ENCODE measurements at places on chromosomes 1 and 21. TPM values are rescaled to one million over a fixed set of nuclear protein-coding genes. Genes with fewer than 3 reads are reported as not detected.

FMO1 gene
- polyA plus RNA-seq: 7.0 TPM

GRCh38 chr1:156074661-156075060 lies 7.6 kb downstream of the MEX3A start:
- DNase-seq: no peak

CFAP107 gene
- 0.09 TPM for polyA plus RNA-seq

- DNase-seq: no peak
Observed at GRCh38 chr1:53476579-53476978, 17.4 kb downstream of the DMRTB1 start.

- DNase-seq: no peak
Observed at GRCh38 chr1:53617851-53618499, 121.0 kb downstream of the GLIS1 start.

GRCh38 chr1:15325375-15326085 lies 78.5 kb downstream of the FHAD1 start:
- DNase-seq: no peak

MYOG gene
- 562 TPM for polyA plus RNA-seq

DNA sequence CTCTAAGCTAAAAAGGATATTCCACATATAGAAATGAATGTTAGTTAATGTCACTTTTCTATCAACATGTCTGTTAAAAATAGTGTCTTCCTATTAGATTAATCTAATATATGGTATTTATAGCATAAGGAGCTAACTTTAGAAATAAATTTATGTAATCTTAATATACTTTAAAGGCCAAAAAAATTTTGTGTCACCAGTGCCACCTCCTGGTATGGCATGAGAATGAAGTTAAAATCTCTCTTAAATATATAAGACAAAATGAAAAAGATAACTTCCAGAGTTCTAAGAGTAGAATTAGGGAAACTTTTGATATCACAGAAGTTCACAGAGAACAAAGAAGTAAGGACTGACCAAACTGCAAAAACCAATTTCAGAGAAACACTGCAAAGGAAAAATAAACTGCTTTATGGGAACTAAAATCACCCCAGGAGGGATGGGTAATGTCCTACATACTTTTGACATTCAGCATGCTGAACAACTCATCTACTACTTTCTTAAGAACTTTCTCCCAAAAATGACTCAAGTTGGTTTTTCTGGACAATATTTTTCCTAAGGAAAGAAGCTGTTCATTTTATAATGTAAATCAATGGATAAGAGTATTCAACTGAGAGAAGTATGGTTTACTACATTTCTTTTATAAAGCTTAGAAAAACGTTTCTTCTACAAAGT lies 82.8 kb downstream of the TRIM33 start:
- no peak for DNase-seq

DNA sequence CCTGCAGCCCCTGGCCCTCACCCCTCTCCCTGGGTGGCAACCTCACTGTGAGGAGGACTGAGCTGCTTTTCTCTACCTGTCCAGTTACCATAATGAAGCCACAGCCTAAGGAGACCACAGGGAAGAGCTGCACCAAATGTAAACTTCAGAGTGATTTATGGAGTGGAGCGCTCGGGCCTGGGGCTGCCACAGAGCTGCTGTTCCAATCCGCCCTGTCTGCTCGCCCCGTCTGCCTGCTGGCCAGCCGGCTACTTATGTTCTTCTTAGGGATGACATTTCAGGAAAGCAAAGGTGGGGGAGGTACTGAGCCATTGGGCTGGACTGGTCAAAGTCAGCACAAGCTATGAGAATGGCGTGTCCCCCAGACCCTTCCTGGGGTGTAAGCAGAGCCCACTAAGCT lies 17.9 kb downstream of the SYT6 start:
- DNase-seq: no peak

GRCh38 chr21:31556662-31557061 lies 102.8 kb upstream of the SOD1 start:
- DNase-seq: no peak

DNA sequence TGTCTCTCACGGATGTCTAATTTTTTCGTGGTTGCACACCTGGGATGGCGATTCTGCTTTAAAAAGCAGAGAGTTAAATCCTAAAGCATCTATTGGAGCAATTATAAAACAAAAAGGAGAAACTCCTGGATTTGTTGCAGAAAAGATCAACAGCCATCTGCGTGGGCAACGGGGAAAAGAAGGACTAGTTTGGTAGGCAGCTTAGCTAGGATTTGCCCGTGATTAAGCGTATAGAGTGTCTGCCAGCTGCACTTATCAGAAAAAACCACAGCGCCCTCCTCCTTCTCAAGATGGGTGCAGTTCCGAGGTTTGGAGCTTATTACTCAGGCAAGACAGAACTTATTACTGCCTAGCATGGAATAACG lies 526 bp upstream of the SLC25A24 start:
- DNase-seq: peak; percentile 19

DNA sequence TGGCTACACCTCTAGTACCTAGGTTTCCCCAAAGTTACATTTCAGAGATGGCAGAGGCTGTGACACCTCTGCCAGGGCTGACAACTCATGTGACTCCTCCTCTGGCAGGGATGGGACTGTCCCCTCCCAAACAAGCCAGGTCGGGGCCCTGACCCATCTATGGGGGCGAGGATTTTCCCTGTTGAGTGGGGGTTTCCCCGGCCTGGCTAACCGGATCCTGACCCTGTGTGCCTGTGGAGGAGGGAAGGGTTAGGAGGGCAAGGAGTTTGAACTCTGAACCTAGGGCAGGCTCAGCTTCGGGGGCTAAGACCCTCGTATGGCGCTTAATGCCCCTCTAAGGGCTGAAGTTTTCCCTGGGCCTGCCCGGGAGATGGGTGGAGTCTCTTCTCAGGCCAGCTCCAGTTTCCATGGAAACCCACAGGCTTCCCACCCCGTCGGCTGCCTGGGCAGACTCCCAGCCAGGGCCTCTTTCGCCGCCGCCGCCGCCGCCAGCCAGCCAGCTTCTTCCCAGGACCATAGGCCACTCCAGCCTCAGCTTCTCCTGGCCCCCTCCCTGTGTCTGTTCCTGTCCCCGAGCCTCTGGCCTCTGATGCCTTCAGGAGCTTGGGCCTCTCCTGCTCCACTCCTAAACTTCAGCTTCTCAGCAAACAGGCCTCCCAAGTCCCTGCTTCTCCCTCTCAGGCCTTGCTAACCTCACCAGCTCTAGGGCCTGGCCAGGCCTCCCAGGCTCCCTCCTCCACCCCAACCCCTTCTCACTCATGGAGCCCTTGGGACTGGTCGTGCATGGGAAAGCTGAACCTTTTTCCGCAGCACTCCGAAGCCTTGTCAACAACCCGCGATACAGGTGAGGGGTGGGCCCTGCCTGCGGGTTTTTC lies at the start of gene BTBD19:
BTBD19 (plus strand) TSS at position 461 of the 875 bp plus-strand sequence; CDS start at position 759, 298 bp downstream.
- DNase-seq: peak; percentile 90

TPTE gene
- polyA plus RNA-seq: not detected

GRCh38 chr1:156129687-156130577 lies 15.4 kb downstream of the LMNA start:
- peak; percentile 86 for DNase-seq

DNA sequence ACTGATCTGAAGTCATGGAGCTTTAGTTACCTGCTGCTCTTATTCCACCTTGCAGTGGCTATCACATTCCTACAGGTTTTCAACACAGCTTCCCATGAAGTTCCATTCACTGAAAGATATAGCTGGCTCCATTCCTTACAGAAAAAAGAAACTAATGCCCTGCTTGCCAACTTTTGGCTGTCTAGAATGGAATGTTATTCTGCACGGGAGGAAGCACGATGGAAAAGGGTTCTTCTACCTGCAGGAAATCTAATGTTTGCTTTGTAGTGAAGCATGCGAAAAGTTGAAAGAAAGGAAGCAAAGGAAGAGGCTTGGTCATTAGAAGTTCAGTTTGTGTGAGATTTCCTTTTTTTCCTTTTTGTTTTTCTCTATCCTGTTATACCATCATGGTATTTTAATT lies 32.6 kb downstream of the GIPC2 start:
- DNase-seq: no peak

DNA sequence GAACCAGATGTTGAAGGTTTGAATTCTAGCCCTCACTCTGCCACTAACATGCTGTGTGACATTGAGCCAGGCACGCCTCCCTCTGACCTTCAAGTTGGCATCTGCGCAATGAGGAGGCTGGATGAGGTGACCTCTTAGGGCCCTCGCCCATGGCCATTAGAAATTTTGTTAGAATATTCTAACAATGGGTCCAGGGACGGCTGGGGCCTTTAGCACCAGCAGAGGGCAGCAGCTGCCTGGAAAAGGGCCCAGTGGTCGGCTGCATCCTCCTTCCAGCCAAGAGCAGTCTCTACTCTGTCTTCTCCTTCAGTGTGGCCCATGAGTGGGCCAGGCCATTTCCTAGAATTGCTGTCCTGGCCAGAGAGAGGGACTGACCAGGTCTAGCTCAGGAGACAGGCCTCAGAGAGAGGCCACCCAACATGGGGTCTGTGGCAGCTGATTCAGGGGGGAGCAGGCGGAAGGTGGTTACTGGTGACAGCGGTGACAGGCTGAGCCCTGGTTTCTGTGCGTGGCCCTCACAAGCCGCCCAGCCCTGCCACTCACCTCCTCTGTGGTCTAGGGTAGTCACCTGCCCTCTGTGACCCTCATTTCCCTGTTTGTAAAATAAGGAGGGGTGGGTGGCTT lies 101.3 kb upstream of the ACTL8 start:
- peak; percentile 51 for DNase-seq

Data from hindlimb muscle (tissue), 1 donor.